ENCODE measurements at places on chromosomes 6 and 20. TPM values are rescaled to one million over a fixed set of nuclear protein-coding genes. Genes with fewer than 3 reads are reported as not detected.

DNA sequence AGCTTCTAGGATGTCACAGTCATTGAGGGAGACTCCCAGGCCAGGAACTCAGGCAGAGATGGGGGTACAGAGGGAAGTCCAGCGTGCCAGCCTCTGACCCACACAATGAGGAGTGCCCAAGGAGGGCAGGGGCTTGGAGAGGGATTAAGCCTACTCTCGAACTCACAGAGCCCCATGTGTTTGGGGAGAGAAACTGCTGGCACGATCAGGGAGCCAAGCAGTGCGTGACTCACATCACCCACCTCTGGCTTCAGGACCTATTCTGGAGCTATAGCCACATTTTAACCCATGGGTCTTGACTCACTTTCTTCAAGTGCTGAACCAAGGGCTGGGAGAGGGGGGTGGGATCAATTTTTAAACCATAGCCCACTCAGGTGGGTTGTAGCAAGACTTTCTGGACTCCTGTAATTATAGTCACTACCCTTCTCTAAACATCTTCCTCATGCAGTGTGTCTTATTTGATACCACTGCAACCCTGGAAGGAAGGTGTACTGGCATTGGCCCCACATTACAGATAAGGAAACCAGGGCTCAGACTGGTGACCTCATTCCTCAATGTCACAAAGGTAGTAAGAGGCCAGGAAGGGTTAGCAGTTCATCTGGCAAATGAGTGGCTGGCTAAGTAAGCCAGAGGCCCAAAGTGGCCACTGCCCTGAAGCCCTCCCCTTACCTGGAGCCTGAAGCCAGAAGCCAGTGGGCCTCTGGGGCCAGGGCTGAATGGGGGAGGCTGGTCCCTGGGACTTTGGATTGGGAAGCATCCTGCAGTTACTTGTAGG lies 12.0 kb downstream of the FOXP4 start:
- DNase-seq, result no peak

The ETV7 gene
- 4.9 TPM for total RNA-seq

GRCh38 chr6:110944681-110945151 lies 13.8 kb upstream of the GTF3C6 start:
- DNase-seq, result no peak

DNA sequence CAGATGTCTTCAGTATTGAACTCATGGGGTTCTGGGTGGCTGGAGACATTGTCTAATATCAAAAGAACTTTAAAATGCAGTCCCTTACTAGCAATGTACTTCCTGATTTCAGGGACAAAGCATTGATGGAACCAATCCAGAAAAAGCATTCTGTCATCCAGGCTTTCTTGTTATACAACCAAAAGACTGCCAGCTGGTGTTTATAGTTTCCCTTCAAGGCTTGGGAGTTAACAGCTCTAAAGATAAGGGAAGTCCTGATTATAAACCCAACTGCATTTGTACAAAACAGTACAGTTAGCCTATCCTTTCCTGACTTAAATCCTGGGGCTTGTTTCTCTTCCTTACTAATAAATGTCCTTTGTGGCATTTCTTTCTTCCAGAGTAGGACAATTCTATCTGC lies 160.0 kb downstream of the COL21A1 start:
- DNase-seq, result no peak

The UST gene
- total RNA-seq, result 1.6 TPM

- no peak for DNase-seq
These were observed 181.2 kb upstream of the TNFAIP3 start for GRCh38 chr6:137685798-137686375.

- DNase-seq, result peak; percentile 57
These were observed 121.6 kb downstream of the MOXD1 start for GRCh38 chr6:132279592-132280139.

The ABHD12 gene
- total RNA-seq, result 22.6 TPM

DNA sequence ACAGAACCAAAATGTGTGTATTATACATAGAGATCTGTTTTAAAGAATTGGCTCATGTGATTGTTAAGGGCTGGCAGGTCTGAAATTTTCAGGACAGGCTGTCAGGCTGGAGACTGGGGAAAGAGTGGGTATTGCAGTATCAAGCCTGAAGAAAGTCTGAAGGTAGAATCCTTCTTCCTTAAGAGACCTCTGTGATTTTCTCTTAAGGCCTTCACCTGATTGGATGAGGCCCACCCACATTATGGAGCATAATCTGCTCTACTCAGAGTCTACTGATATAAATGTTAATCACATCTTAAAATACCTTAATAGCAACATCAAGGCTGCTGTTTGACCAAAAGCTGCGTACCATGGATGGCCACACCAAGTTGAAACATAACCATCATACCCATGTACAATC lies 43.4 kb upstream of the HINT3 start:
- no peak for DNase-seq

DNA sequence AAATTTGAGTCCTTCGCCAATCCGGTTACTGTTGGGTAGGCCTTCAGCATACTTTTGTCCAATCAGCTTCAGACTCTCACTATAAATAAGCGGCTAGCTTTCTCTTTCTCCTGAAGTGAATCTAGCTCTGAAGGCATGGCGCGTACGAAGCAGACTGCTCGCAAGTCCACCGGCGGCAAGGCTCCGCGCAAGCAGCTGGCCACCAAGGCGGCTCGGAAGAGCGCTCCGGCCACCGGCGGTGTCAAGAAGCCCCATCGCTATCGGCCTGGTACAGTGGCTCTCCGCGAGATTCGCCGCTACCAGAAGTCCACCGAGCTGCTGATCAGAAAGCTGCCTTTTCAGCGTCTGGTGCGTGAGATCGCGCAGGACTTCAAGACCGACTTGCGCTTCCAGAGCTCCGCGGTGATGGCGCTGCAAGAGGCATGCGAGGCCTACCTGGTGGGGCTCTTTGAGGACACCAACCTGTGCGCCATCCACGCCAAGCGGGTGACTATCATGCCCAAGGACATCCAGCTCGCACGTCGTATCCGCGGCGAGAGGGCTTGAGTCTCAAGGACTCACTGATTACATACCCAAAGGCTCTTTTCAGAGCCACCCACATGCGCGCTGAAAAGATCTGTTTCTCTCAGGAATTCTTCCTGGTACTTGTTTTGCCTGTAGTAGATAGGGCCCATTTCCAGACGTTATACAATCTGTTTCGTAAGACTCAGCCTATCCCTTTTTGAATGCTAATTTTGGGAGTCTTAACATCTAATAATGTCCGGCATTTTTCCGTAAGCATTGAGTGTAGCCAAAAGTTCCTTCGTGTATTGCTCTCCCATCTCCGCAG lies 102.0 kb downstream of the OR2B2 start:
- peak; percentile 63 for DNase-seq

The ASIP gene
- total RNA-seq, result not detected

GRCh38 chr6:139153855-139154254 lies 19.0 kb downstream of the HECA start:
- DNase-seq, result no peak

DNA sequence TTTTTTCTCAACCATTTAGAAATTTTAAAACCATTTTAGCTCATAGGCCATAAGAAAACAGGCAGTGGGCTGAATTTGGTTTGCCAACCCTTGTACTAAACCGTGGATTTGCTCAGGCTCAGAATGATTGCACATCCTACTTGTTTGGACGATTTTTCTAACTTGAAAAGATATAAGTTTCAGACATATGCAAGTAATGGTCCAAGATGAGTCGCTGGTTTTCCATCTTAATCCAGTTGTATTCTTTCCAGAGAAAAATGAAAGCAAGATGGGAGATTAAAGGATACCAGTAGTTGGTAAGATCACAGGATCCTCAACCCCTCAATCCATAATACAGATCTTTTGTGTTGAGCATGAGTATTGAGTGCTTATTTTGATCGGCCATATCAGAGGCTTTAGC lies 250.9 kb downstream of the TINAG start:
- no peak for DNase-seq

DNA sequence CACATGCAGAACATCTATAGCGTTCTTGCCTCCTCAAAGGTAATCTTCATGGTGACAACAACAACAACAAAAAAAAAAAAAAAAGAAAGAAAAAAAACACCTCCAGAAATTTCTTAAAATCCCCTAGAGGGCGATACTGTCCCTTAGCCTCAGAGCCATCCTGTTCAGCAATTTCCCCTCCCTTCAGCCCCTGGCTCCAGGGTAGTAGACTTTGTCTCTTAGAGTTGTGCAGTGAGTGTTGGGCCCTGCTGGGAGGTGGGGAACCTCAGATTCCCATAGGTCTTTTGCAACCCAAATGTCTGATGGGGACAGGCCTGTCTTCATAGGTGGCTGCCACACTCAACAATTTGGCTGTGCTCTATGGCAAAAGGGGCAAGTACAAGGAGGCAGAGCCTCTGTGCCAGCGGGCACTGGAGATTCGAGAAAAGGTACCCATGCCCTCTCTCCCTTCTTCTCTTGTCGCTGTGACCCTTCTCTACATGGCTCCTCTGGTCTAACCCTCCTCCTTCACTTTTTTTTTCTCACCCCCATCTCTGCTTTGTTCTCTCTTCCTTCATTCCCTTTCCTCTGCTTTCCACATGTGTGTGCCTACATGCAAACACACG lies 6.0 kb upstream of the PTK7 start:
- no peak for DNase-seq

The RSPH3 gene
- total RNA-seq, result 2.1 TPM

The ECT2L gene
- not detected for total RNA-seq

The PI16 gene
- not detected for total RNA-seq

All from activated T-cell treated with anti-CD3 and anti-CD28 coated beads, Interleukin-2, amount 50 U/mL, for 4 hours (primary cell).